ENCODE measurements at places on chromosomes 13 and 19. TPM values are rescaled to one million over a fixed set of nuclear protein-coding genes. Genes with fewer than 3 reads are reported as not detected.

The LILRA1 gene
- 0.32 TPM for polyA plus RNA-seq

DNA sequence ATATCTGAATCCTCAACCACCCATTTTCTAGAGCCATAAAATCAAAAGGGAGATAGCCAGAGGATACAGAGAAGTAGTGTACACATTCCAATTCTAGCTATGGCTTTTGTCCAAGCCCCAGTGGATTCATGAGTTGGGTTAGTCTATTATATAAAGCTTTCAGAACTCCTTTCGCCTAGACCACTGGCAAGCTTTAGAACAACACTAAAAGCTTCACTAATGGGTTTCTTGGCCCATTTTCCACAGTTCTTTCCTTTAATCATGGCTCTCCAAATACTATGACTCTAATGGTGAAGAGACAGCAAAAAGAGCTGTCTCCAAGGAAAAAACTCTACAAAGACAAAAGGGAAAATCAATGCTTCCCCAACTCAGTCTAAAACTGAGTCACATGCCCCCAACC lies 48.2 kb upstream of the SLITRK5 start:
- no peaks in the 10 kb centered on the region for H3K36me3 ChIP-seq
- no peak overlapping the region for H3K27ac ChIP-seq
- H3K4me1 ChIP-seq, result no peaks in the 10 kb centered on the region
- DNase-seq, result no peak

- H3K27ac ChIP-seq, result peak overlapping the region; percentile 100
- peaks cover 15% of the 10 kb centered on the region for H3K36me3 ChIP-seq
- H3K27me3 ChIP-seq, result no peaks in the 10 kb centered on the region
- peak overlapping the region; percentile 74 for H3K4me3 ChIP-seq
These were observed 1.2 kb downstream of the AKT1S1 start for GRCh38 chr19:49875857-49876421.

- H3K36me3 ChIP-seq, result no peaks in the 10 kb centered on the region
- H3K27me3 ChIP-seq, result peaks cover 88% of the 10 kb centered on the region
- no peak overlapping the region for H3K27ac ChIP-seq
- peaks cover 4% of the 10 kb centered on the region for H3K4me1 ChIP-seq
- no peak overlapping the region for H3K4me3 ChIP-seq
- no peak for DNase-seq
These were observed 2.8 kb downstream of the GSX1 start for GRCh38 chr13:27794921-27795717.

- H3K27me3 ChIP-seq, result peaks cover 38% of the 10 kb centered on the region
- DNase-seq, result no peak
- H3K4me3 ChIP-seq, result no peak overlapping the region
- H3K36me3 ChIP-seq, result no peaks in the 10 kb centered on the region
These were observed 7.5 kb downstream of the RTN2 start for GRCh38 chr19:45489216-45489855.

The SLC46A3 gene
- polyA plus RNA-seq, result 18.9 TPM

DNA sequence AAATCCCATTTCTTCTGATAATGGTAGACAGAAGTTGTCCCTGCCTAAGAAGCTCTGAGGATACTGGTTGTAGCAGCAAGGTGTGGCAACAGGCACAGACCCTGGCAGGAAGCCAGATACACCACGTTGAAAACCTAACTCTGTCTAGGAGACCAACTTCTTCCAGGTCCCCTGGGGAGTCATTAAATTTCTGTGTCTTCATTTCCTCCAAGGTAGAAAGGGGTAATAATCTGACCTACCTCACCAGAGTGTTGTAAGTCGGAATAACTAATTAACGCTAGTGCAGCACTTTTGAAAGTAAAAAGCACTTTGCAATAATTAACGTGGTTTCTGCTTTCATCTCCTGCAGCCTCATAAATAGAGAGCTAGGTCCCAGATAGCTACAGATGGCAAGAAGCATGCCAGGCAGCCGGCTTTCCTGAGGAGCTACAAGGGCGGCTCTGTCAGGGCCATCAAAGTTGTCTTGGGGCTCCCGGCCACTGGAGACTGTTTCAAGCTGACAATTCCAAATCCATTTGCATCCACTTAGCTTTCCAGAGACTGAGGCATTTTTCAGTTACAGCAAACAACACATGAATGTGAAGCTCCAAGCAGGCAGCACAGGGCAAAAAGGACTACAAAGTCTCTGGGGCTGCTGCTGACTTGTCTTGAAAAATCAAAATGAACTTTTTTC lies 176.2 kb downstream of the FOXO1 start:
- DNase-seq, result no peak
- H3K36me3 ChIP-seq, result no peaks in the 10 kb centered on the region
- H3K4me3 ChIP-seq, result no peak overlapping the region
- H3K27ac ChIP-seq, result no peak overlapping the region

The PPP1R13L gene
- 41.6 TPM for polyA plus RNA-seq

GRCh38 chr19:51473009-51473707 lies 5.2 kb upstream of the CEACAM18 start:
- H3K4me3 ChIP-seq, result no peak overlapping the region
- no peaks in the 10 kb centered on the region for H3K36me3 ChIP-seq
- DNase-seq, result peak; percentile 63
- no peaks in the 10 kb centered on the region for H3K4me1 ChIP-seq
- no peaks in the 10 kb centered on the region for H3K27me3 ChIP-seq

GRCh38 chr13:52779103-52779502 lies 39.5 kb upstream of the CNMD start:
- no peak overlapping the region for H3K27ac ChIP-seq
- H3K4me3 ChIP-seq, result no peak overlapping the region
- H3K27me3 ChIP-seq, result no peaks in the 10 kb centered on the region
- no peaks in the 10 kb centered on the region for H3K4me1 ChIP-seq

DNA sequence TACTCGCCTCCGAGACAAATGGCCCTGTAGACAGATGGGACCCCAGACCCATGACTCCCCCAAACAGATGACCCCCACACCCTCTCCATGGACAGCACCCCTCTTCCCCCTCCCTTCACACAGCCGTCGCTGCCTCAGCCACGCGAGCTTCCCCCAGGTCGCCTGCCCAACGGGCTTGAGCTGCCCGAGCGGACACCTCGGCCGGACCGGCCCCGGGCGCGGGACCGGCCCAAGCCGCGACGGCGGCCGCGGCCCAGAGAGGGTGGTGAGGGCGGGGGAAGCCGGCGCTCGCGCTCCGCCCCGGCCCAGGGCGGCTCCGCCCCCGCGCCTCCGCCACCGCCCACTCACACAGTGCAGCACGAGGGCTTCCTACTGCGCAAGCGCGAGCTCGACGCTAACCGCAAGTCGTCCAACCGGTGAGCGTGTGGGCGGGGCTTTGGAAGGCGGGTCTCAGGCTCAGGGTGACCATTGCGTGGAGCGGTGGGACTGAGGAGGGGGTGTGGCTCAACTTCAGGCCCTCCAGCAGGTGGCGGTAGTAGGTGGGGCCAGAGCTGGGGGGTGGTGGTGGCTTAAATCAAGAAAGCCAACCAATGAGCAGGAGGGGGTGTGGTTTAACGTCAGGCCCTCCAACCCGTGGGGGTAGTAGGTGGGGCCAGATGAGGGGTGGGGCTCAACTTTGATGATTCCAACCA lies 6.2 kb upstream of the SHKBP1 start:
- H3K36me3 ChIP-seq, result no peaks in the 10 kb centered on the region
- no peak overlapping the region for H3K4me3 ChIP-seq
- peak; percentile 81 for DNase-seq
- H3K27me3 ChIP-seq, result peaks cover 55% of the 10 kb centered on the region

The OVOL3 gene
- 0.11 TPM for polyA plus RNA-seq

DNA sequence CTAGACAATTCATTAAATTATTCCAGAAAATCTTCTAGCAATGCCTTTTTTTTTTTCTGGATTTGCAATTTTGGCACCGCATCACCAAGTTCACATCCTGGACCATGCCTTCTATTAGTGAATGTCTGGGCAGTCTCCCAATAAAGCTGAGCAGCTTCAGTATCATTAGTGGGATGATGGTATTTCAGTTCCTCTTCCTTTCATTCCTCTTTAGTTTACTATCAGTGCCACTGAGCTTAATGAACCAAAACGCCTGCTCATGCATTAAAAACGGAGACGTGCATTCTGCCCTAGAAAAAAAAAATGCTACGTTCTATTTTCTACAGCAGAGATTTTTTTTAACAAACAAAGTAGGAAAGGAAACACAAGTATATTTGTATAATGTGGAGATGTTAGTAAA lies 343.0 kb downstream of the PCDH9 start:
- no peaks in the 10 kb centered on the region for H3K4me1 ChIP-seq
- H3K36me3 ChIP-seq, result no peaks in the 10 kb centered on the region
- no peak overlapping the region for H3K27ac ChIP-seq
- no peaks in the 10 kb centered on the region for H3K27me3 ChIP-seq
- H3K4me3 ChIP-seq, result no peak overlapping the region
- no peak for DNase-seq

DNA sequence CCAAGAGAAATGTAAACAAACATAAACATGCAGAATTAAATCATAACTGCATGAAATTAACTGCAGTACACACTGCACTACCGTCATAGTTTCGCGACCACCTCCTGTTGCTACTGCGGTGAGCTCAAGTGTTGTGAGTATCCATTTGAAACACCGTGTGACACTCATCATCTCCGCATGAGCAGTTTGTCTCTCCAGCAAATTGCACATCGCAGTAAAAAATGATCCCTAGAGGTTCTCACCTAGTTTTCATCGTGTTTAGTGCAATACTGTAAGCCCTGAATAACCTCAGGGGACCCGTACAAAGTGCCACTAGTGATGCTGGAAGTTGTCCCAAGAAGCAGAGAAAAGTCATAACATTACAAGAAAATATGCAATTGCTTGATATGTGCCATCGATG lies 147.7 kb downstream of the DPF1 start:
- H3K27me3 ChIP-seq, result no peaks in the 10 kb centered on the region
- H3K36me3 ChIP-seq, result no peaks in the 10 kb centered on the region
- H3K4me3 ChIP-seq, result no peak overlapping the region
- H3K4me1 ChIP-seq, result no peaks in the 10 kb centered on the region

The CATSPERD gene
- 0.05 TPM for polyA plus RNA-seq

The VASP gene
- polyA plus RNA-seq, result 138 TPM

DNA sequence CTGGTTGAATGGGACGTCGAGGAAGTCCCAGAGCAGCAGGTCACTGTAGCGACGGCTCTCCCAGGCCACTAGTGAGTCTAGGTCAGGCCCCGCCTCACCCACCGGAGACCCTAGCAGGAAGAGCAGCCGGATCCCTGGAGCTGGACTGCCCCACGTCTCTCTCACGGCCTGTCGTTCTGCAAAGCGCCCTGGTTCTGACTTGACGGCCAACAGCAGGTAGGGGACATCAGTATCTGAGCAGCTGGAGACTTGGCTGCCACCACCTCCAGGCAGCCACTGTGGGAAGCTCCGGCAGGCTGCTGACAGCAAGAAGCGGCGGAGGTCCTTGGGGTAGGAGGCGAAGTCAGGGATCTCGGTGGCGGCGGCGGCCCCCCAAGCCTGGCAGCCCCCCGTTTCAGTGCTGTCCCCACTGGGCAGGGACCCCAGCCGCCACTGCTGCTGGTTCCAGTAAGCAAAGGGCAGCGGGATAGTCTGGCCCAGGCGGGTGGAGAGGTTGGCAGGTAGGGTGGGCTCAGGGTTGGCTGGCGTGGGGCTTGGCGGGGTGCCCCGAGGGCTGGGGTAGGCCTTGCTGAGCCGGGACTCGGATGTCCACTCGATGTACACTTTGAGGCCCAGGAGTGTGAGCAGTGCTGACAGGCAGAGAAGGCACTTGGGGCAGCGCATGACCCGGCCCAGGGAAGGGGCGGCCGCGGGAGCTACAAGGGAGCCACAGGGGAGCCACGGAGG lies 895 bp downstream of the B3GNT8 start:
- H3K27me3 ChIP-seq, result no peaks in the 10 kb centered on the region
- H3K36me3 ChIP-seq, result peaks cover 23% of the 10 kb centered on the region
- DNase-seq, result no peak
- H3K27ac ChIP-seq, result no peak overlapping the region
- peaks cover 22% of the 10 kb centered on the region for H3K4me1 ChIP-seq

- no peaks in the 10 kb centered on the region for H3K36me3 ChIP-seq
- H3K27me3 ChIP-seq, result no peaks in the 10 kb centered on the region
- H3K4me1 ChIP-seq, result no peaks in the 10 kb centered on the region
- no peak overlapping the region for H3K27ac ChIP-seq
These were observed 217.0 kb downstream of the NBEA start for GRCh38 chr13:35159041-35159440.

DNA sequence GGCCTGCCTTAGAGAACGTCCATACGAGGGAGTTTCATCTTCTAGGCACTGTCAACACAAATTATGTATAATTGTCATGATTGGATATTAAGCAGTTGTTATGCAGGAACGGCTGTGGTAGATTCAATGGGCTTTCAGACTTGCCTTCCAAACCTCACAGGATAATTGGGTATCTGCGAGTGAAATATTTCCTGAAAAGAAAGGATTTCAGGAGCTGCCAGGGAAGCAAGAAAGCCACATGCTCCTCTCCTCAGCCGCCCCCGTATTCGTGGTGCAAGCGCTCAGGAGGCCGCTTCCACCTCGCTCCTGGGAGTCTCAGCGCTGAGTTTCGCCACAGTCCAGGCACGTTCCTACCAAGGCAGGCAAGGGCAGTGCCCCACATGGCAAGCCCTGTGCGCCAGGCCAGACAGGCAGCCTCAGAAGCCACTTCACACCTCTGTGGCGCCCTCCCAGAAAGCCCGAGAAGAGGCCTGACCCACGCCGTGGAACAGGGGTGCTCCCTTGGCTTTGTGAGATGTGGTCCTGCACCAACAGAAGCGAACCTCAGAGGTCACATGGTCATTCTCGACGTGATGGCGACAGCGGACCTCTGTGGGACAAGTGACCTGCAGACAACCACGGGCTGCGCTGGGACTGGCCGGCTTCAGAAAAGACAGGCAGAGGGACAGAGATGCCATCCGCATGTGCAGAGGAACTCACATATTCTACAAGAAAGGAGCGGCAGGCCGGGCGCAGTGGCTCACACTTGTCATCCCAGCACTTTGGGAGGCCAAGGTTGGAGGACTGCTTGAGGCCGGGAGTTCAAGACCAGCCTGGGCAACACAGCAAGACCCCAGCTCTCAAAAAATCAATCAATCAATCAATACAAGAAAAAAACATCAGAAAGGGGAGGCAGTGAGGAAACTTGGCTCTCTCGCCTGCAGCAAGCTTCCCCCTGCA lies 41.4 kb downstream of the CEBPG start:
- no peaks in the 10 kb centered on the region for H3K36me3 ChIP-seq
- no peaks in the 10 kb centered on the region for H3K27me3 ChIP-seq
- no peaks in the 10 kb centered on the region for H3K4me1 ChIP-seq
- H3K27ac ChIP-seq, result no peak overlapping the region

The ACP7 gene
- 0.11 TPM for polyA plus RNA-seq

The IFNL2 gene
- polyA plus RNA-seq, result 0.07 TPM

The ZNF805 gene
- polyA plus RNA-seq, result 1.3 TPM

GRCh38 chr13:111051041-111051725 lies 63.9 kb upstream of the ARHGEF7 start:
- no peaks in the 10 kb centered on the region for H3K27me3 ChIP-seq
- DNase-seq, result no peak
- no peak overlapping the region for H3K4me3 ChIP-seq
- no peaks in the 10 kb centered on the region for H3K36me3 ChIP-seq
- H3K4me1 ChIP-seq, result no peaks in the 10 kb centered on the region

DNA sequence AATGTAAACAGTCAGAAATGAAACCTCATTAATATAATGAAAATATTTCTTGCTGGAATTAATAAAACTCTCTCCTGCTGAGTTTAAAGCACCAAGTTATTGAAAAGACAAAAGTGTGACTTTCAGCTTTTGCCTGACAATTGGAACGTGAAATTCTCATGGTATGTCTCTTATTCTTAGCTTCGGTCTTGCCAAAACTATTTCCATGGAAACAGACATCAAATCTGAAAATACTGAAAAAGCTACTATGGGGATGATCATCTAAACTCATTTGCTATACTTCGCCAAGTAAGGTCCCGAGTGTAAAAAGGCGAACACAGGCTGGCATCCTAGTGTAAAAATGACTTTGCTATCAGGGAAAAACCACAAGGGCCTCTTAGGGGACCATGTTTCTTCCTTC lies 22.8 kb downstream of the HTR2A start:
- no peaks in the 10 kb centered on the region for H3K4me1 ChIP-seq
- no peak overlapping the region for H3K27ac ChIP-seq
- H3K4me3 ChIP-seq, result no peak overlapping the region
- DNase-seq, result no peak

The ATP8B3 gene
- polyA plus RNA-seq, result 3.6 TPM
